Stimulated activated CD8-positive, alpha-beta memory T cell treated with anti-CD3 and anti-CD28 coated beads, Interleukin-12 subunit alpha, Interleukin-12 subunit beta, amount 100 ng/mL, for 1 hour (primary cell): ENCODE measurements at places on chromosomes 5 and 9.
A peak's percentile ranks its signal among the peaks of the same experiment; 100 is the strongest.

DNA sequence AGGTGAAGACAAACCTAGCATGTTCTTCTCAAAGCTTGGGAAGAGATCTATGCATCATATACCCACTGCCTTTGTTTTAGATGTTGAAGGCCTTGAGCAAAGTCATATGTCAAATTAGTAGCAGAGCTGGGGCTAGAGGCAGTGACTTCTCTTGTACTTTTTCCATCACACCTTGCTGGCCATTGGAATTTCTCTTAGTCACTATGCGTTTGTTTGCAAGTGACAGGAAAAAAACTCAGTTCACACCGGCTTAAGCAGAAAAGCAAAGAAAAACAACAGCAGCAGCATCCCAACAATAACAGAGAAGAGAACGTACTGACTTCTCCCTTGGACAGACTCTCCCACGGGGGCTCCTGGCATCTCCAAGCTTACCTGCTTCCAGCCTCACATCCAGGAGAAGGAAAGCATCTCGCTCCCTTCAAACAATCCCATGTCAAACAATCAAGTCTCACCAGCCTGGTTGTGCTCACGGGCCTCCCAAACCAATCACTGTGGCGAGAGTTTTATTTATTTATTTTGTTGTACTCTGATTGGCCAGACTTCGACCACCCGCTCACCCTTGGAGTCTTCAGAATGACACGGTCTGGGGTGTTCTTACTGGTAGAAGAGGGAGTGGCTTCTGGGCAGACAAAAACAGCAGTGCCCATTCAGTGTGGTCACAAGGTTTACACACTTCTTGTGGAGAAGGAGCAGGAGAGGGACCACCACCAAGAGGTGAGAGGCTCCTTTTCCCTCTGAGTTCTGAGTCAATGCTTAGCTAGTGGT is 83.8 kb upstream of the STC2 start:
- DNase-seq: no peak

DNA sequence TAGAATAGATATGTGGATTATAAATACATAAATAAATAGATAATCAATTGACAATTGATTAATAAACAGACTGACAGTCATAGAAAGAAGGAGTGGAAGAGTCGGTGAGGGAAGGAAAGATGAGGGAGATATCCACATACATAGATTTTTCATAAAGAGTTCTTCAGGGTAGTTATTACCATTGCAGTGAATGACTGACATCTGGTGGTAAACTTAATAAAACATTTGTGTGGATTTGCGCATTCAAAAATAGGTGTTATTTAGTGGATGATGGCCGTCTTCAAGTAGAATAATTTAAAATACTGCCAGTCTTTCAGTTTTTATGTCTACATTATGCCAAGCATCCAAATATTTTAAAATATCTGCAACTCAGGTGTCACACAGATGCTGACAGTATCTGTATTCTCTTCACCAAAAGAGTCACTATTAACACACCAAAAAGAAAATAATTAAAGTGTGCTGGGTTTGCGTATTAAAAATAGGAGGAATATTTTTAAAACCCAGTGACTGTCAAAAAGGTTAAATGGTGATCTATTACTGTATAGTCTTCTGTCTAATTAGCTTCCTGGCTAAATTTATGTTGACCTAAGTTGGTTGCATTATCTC is 78.8 kb downstream of the GIN1 start:
- no peak for DNase-seq

- no peak for DNase-seq
Measured at GRCh38 chr5:624118-624950, 12.2 kb downstream of the CEP72 start.

DNA sequence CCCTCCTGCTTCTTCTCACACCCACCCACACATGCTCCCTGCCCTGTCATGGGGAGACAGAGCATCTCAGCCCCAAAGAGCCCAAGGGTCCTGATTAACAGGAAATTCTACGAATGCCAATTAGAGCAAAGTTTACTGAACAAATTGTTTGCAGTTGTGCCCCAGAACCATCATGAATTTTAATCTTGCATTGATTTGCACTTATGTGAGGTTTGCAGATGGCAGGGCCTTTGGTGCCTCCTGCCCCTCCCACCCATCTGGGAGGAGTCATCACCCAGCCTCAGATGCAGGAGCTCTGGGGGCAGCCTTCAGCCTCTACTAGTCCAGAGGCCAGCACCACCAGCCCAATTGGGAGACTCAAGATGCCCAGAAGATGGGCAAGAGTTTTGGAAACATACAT is 80.8 kb downstream of the PCDH1 start:
- DNase-seq: no peak

DNA sequence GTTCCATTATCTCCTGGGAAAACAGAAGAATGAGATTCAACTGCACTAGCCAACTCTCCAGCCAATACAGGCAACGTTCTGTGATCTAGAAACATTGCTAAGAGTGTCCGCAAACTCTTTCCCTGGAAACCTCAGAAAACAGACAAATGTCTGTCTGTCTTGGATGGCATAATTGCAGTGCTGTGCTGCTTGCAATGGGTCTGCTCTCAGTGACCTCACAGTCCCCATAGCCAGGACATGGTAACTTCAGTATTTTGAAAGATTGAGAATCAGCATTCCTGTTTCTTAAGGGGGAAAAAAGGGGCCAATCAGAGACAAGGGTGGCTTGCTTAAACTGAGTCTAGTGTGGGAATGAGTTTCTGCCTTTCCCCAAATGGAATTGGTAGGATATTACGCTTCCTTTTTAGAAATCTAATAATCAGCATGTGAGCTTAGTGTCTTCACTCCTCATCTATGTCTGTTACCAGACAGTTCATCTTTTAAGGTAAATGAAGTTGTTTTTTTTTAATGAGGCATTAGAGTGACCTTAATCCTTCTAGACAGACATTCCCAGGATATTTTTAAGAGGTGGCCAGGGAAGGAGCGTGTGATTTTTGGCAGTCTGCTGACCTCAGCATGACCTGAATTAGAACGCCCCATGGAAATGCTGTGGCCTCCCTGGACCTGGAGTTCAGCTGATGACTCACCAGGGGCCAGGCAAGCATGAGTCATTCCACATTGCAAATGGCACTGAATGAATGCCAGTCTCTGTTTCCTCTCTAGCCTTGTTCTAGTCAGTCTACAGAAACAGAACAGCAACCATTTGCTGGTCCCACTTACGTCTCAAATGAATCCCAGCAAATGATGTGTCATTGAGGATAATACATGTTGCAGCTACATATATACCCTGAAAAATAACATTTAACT is 210.2 kb upstream of the ACTBL2 start:
- no peak for DNase-seq

DNA sequence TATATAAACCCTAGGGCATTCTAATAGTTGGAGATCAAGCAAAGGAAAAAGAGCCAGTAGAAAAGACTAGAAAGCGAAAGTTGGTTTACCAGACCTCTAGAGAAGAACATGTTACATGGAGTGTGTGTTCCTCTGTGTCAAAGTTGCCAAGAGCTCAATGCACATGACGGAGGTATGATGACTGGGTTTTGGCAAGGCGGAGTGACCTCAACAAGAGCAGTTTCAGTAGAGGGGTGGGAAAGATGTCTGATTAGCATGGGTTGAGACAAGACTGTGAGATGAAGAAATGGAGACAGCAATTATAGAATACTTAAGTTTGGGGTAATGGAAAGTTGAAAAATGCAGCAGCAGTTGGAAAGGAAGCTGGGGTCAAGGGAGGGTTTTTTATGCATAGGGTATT is 1.6 kb downstream of the ANKDD1B start:
- DNase-seq: no peak

DNA sequence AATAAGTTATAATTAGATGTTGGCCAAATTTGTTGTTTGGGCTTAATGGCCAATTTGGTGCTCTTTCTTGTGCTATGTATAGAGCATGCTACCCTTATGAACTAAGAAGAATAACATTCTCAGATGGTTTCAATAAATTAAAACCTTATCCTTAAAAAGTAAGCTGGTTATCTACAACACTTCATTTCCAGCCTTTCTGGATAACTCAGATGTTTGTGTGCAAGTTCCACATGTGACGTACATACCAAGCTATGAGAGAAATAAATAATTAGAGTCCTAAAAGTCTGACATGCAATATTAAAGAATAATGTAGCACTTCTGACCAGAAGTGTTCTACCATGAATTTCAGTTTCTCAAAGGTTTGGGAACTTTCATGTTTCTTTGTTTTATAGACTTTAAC is 11.7 kb downstream of the MTREX start:
- DNase-seq: no peak

GRCh38 chr5:151154931-151155774 is 2.4 kb downstream of the ANXA6 start:
- DNase-seq: peak; percentile 55

GRCh38 chr9:88087906-88088305 is 50.4 kb downstream of the SPATA31C2 start:
- no peak for DNase-seq

- no peak for DNase-seq
Measured at GRCh38 chr9:120324996-120325642, 254.8 kb downstream of the CDK5RAP2 start.

GRCh38 chr9:132548751-132549640 is 33.4 kb upstream of the BARHL1 start:
- DNase-seq: no peak

DNA sequence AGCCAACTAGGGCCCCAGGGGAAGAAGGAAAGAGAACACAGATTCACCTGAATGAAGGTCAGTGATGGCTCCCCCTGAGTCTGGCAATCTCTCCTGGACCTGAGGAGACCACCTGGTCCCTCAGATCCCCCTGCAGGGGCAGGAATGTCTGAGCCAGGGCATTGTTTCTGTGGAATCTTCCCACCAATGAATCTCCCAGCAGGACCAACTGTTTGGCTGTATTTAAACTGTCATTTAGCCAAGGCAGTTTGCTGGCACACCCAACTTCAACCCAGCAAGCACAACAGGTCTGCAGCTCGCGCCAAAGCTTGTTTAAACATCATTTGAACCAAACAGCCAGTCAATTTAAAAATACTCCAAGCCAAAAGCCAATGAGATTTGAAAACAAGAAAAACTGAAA is 92.6 kb downstream of the SH3TC2 start:
- DNase-seq: no peak

DNA sequence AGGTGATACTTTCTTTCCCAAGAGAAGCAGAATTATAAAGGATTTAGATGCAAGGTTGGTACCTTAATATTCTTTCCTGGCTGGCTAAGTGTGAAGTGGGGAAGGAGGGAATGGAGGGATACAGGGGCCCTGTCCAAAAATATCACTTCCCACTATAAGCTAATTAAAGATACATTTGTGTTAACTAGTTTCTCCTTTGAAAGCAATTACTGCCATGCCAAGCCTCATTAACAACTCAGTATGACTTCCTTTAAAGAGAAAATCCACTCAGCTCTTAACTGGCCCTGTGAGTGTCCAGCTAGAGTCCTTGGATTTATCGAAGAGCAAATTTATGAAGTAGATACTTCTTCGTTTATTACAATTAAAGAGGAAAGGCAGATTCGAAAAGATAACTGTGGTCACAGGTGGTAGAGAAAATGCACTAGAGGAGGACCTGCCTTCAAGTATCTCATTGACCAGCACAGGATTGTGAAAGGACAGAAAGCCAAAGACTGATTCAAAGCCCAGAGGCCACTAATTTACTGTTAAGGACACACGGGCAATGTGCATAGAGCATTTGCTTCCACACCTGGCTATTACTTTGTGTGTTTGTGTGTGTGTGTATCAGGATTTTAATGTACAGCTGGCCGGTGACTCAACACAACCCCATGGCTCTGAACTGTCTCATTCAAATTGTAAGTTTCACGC is 11.2 kb upstream of the GLDC start:
- DNase-seq: no peak

GRCh38 chr9:130846487-130847305 is 11.6 kb downstream of the ABL1 start:
- no peak for DNase-seq

- DNase-seq: no peak
Measured at GRCh38 chr9:117153021-117153420, 261.8 kb downstream of the ASTN2 start.

GRCh38 chr5:150644058-150644457 is 3.6 kb downstream of the SYNPO start:
- no peak for DNase-seq

GRCh38 chr5:1484730-1485578 is 38.8 kb downstream of the LPCAT1 start:
- no peak for DNase-seq

DNA sequence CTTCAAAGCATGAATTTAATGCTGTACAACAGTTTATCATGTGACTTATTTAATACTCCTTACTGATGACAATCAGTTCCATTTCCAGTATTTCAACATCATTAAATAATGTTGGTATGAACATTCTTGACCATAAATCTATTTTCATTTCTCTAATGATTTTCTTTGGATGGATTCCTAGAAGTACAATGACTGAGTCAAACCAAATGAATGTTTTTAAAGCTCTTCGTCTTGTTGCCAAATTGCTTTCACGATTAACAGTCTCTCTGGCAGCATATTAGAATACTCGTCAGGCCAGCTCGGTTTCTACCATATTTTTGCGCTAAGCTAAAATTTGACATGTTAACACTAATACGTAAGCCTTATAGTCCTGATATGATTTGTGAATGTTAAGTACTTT is 197.0 kb downstream of the TRPM3 start:
- no peak for DNase-seq

- no peak for DNase-seq
Measured at GRCh38 chr5:166073901-166074581, 2217.4 kb upstream of the WWC1 start.

GRCh38 chr5:172714491-172715420 is 56.2 kb downstream of the DUSP1 start:
- DNase-seq: peak; percentile 47

- no peak for DNase-seq
Measured at GRCh38 chr9:104988539-104988938, 60.6 kb upstream of the ABCA1 start.

DNA sequence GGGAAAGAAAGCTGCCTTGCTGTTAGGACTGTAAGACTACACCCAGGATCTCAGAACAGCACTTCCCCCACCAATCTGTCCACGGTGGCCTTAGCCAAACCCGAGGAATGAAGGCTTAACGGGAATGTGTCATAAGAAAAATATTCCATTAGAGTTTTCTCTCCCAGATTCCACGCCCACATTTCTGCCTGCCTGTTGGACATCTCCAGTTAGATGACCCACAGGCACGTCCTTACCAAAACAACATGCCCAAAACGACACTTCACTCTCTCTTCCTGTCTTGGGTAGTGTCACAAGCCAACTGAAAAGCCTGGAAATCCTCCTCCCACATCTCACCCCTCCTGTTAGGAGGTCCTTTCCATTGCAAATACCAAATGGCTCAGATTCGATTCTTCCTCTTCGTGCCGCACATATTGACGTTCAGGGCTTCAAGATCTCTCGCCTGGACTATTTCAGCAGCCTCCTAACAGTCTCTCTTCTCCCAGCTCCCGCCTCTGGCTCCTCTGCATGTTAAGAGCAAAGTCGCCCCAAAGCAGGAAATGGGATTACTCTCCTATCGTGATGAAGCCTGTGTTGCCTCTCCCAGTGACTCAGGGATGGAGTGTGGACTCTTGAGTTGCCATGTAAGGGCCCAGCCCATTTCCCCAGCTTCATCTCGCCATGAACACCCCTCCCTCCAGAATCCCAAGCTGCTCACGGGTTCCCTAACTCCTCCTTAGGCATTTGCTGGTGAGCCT is 159.3 kb downstream of the NR3C1 start:
- no peak for DNase-seq

GRCh38 chr5:137055271-137055872 is 443.8 kb downstream of the SPOCK1 start:
- DNase-seq: no peak
